ENCODE measurements at places on chromosomes 3 and 15.

DNA sequence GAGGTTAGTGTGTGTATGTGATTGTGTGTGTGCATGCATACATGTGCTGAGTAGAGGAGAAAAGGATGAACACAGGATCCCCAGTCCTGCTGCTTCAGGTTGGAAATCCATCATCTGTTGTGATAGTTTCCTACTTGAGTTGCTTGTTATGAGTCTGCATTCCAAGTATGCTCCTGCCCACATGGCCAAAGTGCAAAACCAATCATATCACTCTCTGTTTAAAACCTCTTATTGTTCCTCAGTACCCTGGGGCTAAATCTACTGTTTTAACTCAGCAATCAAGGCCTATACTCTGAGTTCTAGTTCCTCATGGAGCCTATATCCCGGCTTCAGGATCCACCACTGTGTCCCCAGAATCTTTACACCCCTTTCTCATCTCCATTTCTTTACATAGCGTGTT, 139.9 kb upstream of the TLE3 start:
- DNase-seq: no peak
- no peaks in the 10 kb centered on the region for H3K4me1 ChIP-seq
- no peaks in the 10 kb centered on the region for H3K36me3 ChIP-seq
- peaks cover 11% of the 10 kb centered on the region for H3K27me3 ChIP-seq
- H3K4me3 ChIP-seq: no peak overlapping the region

DNA sequence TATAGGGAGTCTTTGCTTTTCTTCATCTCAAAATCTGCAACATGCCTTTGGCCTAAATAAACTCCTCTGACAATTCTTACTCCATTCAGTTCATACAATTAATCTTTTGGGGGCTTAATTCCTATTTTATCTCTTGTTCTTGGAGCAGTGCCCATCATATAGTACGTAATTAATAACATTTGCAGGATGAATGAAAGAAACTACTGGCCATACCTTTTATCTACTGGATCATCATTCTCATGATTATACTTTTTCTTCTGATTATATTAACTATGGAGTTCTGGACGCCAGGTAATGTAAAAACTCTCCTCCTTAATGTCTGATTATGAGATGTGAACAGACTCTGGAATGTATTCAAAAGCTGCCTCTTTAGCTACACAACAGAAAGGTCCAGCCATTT, 46.5 kb upstream of the SCN5A start:
- H3K27me3 ChIP-seq: peaks cover 23% of the 10 kb centered on the region
- no peak overlapping the region for H3K27ac ChIP-seq
- no peak overlapping the region for H3K4me3 ChIP-seq
- no peak for DNase-seq
- H3K4me1 ChIP-seq: no peaks in the 10 kb centered on the region
- no peaks in the 10 kb centered on the region for H3K36me3 ChIP-seq

GRCh38 chr3:53545310-53545995, 51.0 kb downstream of the CACNA1D start:
- H3K4me1 ChIP-seq: no peaks in the 10 kb centered on the region
- no peak overlapping the region for H3K27ac ChIP-seq
- H3K36me3 ChIP-seq: no peaks in the 10 kb centered on the region
- no peak overlapping the region for H3K4me3 ChIP-seq

GRCh38 chr3:167372138-167372537, 8.0 kb downstream of the ZBBX start:
- no peaks in the 10 kb centered on the region for H3K27me3 ChIP-seq
- no peak overlapping the region for H3K27ac ChIP-seq
- no peaks in the 10 kb centered on the region for H3K4me1 ChIP-seq
- no peaks in the 10 kb centered on the region for H3K36me3 ChIP-seq

GRCh38 chr3:151539599-151539998, 78.7 kb upstream of the IGSF10 start:
- H3K4me1 ChIP-seq: peaks cover 12% of the 10 kb centered on the region
- DNase-seq: no peak
- no peak overlapping the region for H3K4me3 ChIP-seq

DNA sequence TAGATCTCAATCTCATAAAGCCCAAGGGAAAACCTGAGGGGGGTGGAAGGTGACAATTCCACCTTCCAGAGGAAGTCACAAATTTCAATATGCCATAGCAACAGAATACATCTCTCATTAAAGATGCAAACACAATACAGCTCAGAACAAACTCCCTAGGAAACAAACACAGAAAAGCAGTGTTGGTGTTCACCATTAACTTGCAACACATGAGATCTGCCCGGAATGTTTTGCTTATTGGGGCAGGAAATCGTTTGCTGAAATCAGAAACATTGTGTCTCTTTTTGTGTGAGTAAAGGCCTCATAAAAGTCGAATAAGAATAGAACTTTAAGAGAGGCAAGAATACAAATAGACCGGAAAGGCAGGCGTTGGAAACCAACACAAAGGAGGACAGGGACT, 5.8 kb upstream of the RYR3 start:
- no peaks in the 10 kb centered on the region for H3K36me3 ChIP-seq
- no peaks in the 10 kb centered on the region for H3K4me1 ChIP-seq
- H3K4me3 ChIP-seq: no peak overlapping the region
- no peak for DNase-seq
- no peaks in the 10 kb centered on the region for H3K27me3 ChIP-seq

DNA sequence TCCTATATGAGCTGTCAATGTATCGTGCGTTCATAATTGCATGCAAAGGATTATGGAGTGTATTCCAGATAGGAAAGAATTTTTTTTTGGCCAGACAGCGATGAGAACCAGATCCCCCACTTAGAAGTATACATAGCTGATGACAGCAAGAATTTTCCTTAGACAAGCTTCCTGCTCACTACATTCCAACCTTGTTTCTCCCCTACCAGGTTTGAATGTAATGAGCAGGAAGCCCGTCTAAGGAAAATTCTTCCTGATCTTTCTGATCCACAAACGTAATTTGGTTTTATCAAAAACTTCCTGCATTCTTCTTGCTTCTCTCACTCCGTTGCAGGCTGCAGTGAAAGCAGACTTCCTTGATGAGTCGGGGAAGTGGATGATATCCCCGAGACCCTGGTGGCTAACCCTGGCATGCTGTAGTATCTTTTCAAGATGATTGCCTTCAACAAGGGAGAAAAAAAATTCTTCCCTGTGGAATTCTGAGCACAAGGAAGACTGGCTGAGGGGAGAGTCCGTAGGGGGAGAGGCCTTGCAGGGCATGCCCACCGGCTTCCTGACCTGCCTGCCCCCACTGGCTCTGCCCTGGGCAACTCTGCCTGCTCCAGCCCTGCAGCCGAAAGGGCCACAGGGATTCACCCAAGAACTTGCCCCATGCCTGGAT, 243.1 kb downstream of the TLE3 start:
- no peaks in the 10 kb centered on the region for H3K4me1 ChIP-seq
- no peaks in the 10 kb centered on the region for H3K27me3 ChIP-seq
- no peaks in the 10 kb centered on the region for H3K36me3 ChIP-seq
- no peak overlapping the region for H3K4me3 ChIP-seq

GRCh38 chr3:194035406-194036138, 100.4 kb upstream of the HES1 start:
- H3K27me3 ChIP-seq: no peaks in the 10 kb centered on the region
- no peak overlapping the region for H3K4me3 ChIP-seq
- H3K36me3 ChIP-seq: no peaks in the 10 kb centered on the region
- DNase-seq: no peak
- peaks cover 4% of the 10 kb centered on the region for H3K4me1 ChIP-seq

Measured in K562 (cell line).